ENCODE measurements at places on chromosomes 2 and 18.

DNA sequence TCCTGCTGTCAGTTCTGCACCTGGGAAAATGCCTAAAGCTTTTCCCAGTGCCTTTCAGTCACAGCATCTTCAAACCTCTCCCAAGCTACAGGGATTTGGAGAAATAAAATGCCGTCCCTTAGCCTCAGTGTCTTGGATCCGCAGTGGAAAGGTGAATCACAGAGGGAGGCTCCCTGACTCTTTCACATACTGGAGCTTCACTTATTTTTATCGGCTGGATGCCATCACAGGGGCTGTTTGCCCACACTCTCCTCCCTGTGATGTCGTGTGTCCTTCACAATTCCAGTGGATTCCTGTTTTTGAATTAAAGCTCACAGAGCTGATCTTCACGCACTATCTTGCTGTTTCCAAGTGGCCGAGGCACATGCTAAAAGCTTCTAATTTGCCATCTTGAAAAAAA, 1303.1 kb upstream of the DDX18 start:
- DNase-seq: no peak

DNA sequence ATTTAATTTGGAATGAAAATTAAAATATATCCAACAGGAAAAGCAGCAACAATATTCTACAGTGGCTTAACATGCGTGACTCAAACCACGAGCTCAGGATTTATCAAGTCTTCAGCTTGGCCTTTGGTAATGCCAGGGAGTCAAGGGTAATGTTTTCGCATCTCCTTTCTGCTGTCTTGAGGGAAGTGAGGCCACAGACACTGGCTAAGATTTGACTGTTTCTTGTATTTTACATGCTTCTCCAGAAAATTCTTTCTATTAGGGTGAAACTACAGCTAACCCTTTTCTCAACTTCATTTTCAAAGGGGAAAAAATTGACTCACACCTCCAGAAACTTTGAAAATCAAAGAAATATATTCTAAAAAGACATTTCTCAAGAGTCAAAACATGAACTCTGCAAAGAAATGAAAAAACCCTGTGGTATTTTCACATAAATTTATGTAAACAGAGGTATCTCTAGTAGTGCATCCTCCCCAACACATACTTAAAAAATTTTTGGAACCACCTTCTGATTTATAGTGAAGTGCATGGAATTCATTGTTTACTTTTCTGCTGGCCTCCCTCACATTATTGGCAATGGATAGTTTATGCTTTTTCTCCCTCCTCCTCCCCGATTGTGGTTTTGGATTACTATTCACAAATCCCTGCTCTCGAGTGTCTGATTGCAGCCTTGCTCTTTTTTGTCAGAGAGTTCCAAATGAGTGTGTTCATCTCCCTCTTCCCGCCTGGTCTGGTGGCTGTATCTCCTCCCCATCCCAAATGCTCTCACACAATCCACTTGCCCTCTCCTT, 48.7 kb downstream of the DPP4 start:
- DNase-seq: no peak

- no peak for DNase-seq
These were observed 24.7 kb downstream of the AGAP1 start for GRCh38 chr2:235518322-235519090.

DNA sequence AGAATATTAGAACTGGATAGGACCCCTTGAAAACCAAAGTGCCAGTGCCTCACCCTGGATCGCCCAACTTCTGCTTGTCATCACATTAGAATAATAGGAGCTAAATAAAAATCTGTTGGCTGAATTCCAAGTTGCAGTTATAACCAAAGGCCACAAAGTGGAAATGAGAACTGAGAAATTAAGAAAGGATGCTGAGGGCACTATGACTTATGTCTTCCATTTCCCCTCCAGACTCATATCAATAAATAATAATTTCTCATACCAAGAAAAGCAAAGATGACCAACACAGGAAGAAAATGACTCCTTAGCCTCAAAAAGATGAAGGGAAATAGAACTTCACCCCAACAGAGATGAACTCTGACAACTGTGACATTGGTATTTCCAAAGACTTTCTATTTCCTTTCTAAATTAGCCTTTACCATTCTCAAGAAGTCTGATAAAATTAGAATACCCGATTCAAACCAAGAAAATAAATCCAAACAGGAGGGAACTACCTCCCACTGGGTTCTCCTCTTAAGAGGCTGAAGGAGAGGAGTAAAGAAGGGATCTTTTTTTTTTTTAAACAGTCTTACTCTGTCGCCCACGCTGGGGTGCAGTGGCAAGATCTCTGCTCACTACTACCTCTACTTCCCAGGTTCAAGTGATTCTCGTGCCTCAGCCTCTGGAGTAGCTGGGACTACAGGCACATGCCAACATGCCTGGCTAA, 46.5 kb upstream of the EPG5 start:
- no peak for DNase-seq

DNA sequence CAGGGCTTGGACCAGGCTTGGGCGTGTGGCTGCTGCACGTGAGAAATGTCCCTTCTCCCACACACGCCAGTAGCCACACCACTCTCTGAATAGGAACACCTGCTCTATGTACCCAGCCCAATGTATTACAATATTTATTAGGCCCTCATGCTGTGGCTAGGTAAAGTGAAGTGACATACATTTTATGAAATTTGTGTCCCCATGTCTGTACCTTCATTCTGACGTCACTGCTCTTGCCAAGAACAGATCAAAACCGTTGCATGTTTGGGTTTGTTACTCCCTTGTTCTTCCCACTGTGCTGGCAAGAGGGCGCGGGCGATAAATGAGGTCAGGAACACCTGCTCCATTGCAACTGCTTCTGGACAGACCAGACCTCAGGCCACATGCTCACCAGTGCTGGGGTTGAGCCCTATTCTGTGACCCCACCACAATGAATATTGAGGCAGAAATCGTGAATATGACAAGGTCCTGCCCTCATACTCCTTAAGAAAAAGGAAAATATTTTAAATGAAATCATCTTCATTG, 436.4 kb upstream of the SALL3 start:
- DNase-seq: no peak

All from stimulated activated CD4-positive, alpha-beta T cell treated with anti-CD3 and anti-CD28 coated beads, Interleukin-12 subunit alpha, Interleukin-12 subunit beta, amount 100 ng/mL, for 48 hours (primary cell).